ENCODE measurements at places on chromosomes 3 and 15.

DNA sequence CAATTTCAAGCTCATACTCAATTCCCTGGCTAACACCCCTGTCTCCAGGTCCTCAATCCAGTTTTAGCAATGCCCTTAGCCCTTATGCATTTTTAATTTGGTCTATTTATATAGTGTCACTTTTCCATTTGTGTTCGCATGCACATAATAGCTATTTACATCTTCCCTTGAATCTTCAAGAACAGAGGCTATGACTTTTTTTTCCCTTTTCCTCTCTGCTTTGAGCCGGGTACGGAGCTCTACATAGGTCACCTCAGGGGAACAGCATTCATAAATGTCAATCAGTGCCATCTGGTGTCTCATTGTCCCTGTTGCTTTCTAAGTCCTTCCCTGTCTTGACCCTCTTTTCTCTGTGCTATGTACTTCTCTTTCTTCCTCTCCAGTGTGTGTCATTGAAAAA, 26.5 kb upstream of the ACTC1 start:
- no peak for DNase-seq

DNA sequence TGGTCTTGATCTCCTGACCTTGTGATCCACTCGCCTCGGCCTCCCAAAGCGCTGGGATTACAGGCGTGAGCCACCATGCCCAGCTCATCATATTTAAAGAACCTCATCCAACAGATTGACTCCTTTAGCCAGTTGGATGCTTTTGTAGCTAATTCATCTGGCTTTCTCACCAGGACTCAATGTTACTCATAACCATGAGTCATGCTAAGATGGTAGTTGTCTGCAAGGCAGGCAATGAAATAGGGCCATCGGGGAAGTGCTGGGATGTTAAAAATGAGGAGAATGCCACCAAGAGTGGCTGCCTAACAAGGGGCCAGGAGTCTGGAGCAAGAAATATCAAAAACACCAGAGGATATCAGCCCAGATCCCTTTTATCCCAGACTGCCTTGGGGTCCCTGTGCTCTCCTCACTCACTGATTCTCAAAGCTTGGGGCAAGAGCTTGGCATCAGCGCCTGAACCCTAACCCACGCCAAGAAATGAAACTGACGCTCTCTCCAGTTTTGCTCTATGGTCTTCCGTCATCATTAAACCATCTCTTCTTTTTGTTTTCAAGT, 7.4 kb upstream of the PCOLCE2 start:
- DNase-seq: no peak

- DNase-seq: no peak
Observed at GRCh38 chr3:11600501-11601282, 43.0 kb downstream of the VGLL4 start.

GRCh38 chr3:45180051-45180450, 33.9 kb upstream of the CDCP1 start:
- DNase-seq: no peak

DNA sequence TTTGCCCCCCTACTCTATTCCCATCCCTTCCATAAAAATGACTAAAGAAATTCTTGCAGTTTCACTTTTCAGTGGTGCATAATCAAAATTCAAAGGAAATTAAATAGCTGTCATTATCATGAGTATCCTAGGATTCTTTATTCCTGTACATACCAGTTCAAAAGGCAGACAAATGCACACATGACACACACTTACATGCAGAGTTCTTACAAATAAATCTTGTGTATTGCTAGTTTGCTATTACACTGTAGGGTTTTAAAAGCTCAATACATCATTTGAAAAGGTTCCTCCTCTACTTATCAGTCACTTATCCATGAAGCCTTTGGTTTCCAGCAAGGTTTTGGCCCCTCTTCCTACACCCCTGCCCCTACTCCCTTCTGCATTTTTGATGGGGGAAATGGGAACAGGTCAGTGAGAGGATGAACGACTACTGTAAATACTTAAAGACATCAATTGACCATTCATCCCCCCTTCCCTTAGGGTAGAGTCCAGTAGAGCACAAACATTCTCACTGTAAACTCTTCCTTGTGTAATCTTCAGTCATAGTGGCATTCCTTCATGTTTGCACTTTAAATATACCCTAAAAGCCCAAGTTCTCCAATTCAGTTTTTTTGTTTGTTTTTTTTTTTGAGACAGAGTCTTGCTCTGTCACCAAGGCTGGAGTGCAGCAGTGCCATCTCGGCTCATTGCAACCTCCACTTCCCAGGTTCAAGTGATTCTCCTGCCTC, 92.6 kb downstream of the SUCLG2 start:
- no peak for DNase-seq

DNA sequence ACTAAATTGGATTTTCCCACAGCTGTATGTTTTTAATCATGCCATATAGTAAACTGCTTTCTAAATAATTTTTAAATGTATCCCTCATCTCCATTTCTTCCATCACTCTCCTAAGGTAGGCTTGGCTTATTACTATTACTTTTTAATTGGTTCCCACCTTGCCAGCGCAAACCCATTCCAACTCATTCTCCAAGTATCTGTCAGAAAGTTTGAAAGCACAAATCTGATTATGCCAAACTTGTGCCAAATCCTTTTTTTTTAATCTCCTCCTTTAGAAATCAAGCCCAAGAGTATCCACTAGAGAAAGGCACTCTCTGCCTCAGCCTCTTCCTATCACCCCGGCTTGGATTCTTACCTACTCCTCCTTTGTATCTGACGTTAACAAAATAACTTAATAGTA, 784.5 kb downstream of the TBL1XR1 start:
- DNase-seq: no peak

DNA sequence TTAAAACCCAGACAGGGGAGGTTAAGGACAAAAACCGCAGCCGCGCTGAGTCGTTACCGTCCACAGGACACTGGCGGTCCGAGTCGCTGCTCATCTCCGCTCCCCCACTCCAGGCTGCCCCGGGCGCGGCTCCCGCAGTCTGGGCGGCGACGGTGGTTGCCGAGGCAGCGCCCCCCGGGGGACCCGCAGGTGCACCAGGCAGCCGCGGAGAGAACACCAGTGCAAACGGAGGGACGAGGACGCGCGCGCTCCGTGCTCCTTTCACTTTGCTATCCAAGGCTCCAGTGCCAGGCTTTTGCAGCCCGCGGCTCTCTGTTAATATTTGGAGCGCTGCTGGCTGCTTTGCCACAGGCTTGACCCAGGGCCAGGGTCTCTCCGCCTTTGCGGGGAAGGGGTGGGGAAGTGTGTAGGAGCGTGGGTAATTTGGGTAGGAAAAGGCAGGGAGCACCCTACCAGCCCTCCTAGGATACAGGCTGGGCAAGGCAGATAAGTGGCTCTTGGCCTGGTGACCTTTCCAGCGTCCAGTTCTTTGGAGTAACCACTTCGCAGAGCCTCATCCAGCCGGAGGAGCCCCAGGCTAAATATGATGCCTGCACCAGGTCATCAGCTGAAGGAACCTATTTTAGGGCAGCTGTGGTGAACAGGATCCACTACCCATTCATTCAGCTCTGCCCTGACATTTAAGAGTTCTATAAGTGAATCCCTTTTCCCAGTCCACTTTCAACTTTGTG, at the start of gene GADL1:
Gene GADL1, minus strand, starts transcription at position 141 of the 731 bp plus-strand sequence. Its CDS starts 47 bp downstream, at position 94.
- no peak for DNase-seq

- DNase-seq: no peak
Observed at GRCh38 chr15:98505611-98506031, 142.7 kb upstream of the IGF1R start.

DNA sequence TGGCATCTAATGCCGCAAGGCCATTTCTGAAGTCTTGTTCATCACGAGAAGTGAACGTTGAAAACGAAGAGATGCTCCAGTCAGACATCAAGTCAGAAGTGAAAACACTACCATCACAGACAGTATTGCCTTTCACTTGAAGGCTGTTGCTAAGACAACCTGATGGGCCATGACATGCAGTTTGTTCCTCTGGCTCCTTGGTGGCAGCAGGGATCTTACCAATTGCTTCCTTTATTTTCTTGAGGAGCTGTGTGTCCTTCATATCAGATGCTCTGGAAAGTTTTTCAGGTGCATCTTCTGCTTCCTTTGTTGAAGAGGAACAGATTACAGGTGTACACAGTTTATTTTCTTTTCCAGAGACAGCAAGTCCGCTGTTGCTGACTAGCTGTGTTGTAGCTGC, 30.7 kb upstream of the MYLK start:
- no peak for DNase-seq

DNA sequence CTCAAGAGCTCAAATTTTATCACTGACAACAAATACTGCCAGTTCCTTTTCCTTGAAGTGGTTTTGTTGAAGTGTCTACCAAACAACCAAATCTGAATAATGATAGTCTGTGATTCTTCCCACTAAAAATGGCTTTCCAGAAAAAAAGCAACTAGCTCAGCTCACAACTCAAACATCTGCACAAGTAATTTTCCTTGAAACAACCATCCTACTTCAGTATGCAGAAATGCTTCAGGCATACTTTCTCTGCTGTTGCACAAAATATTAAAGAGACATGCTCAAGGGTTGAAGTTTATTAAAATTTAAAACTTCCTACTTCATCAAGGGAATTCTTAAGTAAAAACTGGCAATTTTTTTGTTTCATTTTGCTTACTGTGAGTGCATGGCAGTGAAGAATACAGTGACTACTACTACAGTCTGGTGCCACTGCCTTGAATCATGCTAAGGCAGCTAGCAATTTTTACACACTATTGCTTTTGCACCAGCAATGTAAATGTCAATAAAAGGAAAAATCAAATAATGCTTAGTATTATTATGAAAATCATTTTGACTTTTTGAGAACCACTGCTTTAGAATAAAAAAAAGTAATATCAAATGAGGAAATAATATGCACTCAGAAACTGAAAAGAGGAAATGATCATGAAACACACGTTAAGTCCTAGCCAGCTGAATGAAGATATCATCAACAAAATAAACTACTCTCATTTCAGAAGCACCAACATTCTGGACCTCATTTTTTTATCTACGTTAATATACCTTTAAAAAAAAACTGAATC, 33.6 kb downstream of the VPS13C start:
- DNase-seq: no peak

- no peak for DNase-seq
Observed at GRCh38 chr3:72820415-72820814, 27.8 kb downstream of the SHQ1 start.

- DNase-seq: no peak
Observed at GRCh38 chr15:59221511-59222505, 15.2 kb downstream of the LDHAL6B start.

DNA sequence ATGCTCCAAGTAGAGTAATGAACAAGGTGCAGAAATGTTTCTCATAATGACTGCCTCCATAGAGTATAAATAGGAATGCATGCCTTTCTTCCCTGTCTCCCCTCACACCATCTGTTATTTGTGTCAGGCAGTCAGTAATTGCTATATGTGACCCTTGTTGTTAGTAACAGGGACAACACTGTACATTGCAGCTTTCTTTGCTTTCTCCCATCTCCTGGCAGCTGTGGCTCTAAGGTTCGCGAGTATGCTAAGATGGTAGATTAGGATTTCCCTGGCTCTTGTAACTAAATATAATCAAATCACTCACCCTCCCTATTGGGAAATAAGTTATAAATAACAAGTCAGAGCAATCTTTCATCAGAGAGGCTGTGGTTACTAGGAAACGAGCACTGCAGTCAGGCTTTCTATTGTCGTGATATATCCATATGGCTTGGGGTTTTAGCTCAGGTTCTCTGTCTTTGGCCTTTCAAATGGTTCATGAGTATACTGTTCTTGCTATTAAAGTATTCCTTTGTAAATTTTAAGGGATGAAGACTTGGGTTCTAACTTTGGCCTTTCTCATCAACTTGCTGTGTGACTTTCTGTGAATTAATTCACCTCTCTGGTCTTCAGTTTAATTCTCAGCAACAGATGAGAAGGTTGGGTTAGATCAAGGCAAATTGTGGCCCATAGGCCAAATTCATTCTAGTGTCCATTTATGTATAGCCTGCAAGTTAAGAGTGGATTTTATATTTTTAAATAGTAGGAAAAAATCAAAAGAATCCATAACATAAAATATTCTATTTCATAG, 8.1 kb upstream of the MINDY4B start:
- DNase-seq: no peak

GRCh38 chr3:55523471-55523870, 36.4 kb upstream of the WNT5A start:
- no peak for DNase-seq

DNA sequence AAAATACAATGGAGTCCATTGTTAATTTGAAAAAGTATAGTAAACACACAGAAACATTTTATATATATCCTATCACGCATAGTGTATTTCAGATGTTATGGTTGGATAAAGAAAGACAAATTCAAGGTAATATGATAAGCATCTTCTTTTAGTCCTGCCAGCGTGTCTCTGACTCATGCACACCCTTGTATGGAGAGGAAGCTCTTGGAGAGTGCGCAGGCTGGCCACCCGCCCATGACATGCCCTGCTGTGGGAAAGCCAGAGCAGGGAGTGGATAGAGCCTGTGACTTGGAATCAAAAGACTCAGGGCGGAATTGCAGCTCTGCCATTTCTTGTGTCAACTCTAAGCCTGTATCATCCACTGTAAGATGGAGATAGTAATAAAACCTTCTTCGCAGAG, 23.0 kb upstream of the COPG1 start:
- no peak for DNase-seq

DNA sequence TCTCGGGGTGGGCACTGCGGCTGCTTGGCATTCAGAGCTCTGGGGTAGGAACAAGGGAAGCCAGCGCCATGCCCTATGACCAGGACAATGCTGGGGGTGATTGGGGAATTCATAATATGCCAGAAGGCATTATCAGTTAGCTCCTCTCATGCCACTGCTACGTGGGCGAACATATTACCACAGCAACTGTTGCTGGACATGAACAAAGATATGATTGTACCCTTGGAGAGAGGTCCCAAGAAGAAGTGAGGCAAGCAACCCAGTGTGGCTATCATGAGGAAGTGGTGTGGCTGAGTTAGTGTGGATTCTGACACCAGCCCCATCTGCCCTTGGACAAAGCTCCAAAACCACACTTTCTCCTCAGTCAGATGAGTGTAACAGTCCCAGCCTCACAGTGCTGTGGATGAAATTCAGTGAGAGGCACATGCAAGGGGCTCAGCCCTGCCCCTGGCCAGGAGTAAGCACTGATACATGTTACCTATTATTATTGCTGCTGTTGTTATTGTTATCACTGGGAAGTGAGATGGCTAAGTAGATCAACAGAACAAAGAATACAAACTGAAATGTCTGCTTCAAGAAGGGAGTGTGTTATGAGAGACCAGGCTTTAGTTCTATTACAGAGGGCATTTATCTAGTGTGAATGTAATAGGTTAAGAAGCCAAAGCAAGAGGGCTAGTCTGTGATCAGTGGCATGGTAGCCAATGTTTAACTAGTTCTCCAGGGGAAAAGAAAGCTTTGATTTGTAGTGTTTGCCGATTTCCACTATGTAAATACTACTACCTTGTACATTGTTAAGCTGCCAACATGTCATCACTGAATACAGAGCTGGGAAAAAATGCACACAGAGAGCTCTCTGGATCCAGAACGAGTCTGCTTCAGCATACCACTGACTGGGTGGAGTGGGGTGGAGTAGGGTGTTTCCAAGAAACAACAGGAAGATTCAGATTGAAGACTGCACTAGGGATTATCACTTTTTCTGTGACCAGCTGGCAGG, 222.3 kb upstream of the EIF1B start:
- no peak for DNase-seq

GRCh38 chr3:124588794-124589193, 141.5 kb upstream of the UMPS start:
- no peak for DNase-seq

Data from CD4-positive, alpha-beta T cell treated with Interleukin-6 at 100 ng/mL for 8 hours (primary cell).